ENCODE measurements at places on chromosomes 5 and 9. TPM values are rescaled to one million over a fixed set of nuclear protein-coding genes. Genes with fewer than 3 reads are reported as not detected.

DNA sequence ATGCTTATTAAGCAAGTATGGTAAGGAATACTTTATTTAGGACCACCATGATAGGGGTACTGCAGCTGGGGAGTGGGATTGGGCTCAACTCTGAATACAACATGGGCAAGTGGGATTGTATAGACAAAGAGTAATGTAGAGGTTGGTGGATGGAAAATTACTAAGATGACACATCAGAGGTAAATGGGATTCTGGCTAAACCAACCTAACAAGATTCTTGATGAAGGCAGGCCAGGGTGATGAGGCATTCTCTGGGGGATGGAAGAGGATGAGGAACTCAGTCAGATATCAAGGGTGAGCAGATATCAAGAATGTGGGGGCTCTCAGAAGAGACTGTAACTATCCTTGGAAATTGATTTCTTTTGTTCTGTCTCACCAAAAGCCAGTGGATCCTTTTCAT is 107.2 kb downstream of the NMUR2 start:
- H3K27ac ChIP-seq, result no peak overlapping the region
- DNase-seq, result no peak
- no peaks in the 10 kb centered on the region for H3K36me3 ChIP-seq
- no peaks in the 10 kb centered on the region for H3K4me1 ChIP-seq

- peaks cover 3% of the 10 kb centered on the region for H3K36me3 ChIP-seq
- no peak overlapping the region for H3K27ac ChIP-seq
Measured at GRCh38 chr9:134436911-134437310, 110.7 kb downstream of the RXRA start.

FOXD4 gene
- not detected for total RNA-seq

- no peak overlapping the region for H3K27ac ChIP-seq
- H3K4me3 ChIP-seq, result no peak overlapping the region
- H3K4me1 ChIP-seq, result no peaks in the 10 kb centered on the region
- H3K27me3 ChIP-seq, result no peaks in the 10 kb centered on the region
Measured at GRCh38 chr9:117013440-117013995, 326.4 kb downstream of the TRIM32 start.

SLC46A2 gene
- total RNA-seq, result not detected

FEM1C gene
- 12.5 TPM for total RNA-seq

DNA sequence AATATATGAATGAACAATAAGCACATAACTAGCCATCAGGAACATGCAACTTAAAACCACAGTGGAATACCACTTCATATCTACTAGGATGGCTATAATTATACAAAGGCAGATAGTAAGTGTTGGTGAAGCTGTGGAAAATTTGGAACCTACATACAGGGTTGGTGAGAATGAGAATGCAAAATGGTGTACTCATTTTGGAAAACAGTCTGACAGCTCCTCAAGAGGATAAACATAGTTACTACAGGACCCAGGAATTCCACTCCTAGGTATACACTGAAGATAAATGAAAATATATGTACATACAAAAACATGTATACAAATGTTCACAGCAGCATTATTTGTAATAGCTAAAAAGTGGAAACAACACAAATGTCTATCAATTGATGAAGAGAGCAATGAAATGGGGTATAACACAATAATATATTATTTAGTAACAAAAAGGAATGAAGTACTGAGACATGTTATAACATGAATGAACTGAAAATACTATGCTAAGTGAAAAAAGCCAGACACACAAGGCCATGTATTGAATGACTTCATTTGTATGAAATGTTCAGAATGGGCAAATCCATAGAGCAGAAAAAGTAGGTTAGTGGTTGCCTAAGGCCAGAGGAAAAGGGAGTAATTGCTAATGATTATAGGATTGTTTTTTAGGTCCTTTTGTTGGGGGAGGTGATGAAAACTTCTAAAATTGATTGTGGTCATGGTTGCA is 31.2 kb upstream of the CDK5RAP2 start:
- H3K36me3 ChIP-seq, result peaks cover 3% of the 10 kb centered on the region
- H3K4me1 ChIP-seq, result no peaks in the 10 kb centered on the region
- no peak overlapping the region for H3K27ac ChIP-seq
- no peak for DNase-seq

DNA sequence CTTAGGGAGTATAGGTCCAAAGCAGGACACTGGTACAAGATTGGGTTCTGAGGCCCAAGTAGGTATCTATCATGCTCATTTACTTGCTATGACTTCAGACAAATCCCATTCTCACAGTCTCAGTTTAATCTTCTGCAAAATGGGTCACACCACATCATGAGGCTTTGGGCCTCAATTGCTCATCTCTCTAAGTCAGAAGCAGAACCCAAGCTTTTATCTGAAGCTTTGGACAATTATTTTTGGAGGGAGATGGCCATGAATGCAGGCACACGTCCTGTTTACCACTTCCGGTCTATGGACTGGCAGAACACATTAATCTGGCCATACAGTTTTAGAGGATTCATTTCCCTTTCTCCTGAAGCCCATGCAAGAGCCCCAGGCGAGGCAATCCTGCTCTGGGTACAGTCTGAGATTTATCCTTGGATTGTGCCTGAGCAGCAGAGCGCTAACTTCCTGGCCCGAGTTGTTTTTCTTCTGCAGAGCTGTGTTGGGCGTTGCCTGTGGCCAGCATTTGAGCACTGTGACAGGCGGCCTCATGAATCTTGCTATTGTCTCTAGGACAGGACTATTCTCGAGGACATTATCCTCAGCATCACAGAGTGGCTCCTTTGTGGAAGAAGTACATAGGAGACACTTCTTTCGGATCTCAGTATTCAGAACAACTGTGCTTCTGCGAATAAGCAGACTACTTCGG is 16.1 kb downstream of the SLC22A4 start:
- DNase-seq, result no peak
- H3K36me3 ChIP-seq, result no peaks in the 10 kb centered on the region
- H3K4me1 ChIP-seq, result no peaks in the 10 kb centered on the region
- H3K27ac ChIP-seq, result no peak overlapping the region
- H3K4me3 ChIP-seq, result no peak overlapping the region

DNA sequence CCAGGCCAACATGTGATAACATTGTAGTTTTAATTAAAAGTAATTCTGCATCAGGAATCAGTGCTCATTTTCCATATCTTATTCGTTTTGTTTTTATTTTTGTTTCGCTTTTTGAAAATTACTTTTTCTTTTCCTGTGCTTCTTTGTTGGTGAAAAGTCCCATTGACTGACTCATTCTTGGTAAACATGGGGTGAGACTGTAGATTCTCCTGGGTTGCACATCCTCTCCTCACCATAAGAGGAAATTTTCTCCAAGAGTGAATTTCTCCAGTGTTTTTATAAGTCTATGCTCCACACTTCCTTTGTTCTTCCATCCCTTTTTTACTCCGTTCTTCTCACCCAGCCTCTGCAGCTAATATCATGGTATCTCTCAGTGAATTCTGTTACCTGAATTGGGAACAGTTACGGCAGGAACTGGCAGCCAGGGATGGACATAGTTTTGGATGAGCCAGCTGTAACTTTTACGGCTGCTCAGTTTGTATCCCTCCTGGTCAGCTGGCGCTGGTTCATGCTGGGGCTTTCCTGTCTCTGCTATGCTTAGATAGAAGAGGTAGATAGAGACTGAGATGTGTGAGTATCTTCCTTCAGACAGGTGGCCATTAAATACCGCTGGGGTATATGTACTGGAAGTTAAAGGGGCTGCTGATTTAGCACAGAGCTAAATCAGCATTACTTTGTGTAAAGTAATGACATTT is 80.0 kb downstream of the MAN2A1 start:
- no peak overlapping the region for H3K4me3 ChIP-seq
- H3K36me3 ChIP-seq, result peaks cover 28% of the 10 kb centered on the region
- no peak overlapping the region for H3K27ac ChIP-seq

DNA sequence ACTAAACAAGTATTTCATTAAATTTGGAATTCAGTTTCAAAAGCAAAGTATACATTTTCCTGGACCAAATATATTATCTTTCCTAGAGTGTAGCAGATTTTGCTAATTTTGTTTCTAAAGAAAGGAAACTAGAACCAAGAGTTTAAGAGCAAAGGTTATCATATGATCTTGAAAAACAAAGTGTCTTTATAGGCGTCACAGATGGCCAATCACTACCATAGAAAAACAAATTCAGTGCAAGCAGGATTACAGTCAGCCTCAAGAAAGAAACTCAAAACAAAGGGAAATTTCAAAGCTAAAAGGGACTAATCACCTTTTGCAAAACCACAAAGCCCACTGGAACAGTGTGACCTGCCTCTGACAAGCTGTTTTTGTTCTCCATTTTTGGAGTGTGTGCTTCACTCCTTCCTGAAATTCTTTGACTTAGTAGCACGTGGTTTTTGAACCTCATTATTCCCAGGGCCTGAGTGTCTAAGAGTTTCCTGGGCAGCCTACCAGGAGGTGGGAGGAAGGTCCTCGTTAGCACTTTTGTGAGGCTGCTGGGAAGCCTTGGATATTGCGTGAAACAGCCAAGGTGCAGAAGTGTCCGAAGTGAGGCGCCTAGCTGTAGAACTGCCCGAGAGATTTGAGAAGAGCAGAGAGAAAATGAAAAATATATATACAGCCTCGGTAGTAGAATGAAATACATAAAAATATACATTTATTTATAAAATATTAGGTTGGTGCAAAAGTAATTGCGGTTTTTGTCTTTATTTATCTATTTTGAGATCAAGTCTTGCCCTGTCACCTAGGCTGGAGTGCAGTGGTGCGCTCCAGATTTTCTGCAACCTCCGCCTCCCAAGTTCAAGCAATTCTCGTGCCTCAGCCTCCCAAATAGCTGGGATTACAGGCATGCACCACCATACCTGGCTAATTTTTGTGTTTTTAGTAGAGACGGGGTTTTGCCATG is 246.1 kb downstream of the MARCHF11 start:
- H3K4me1 ChIP-seq, result no peaks in the 10 kb centered on the region
- no peak for DNase-seq
- H3K4me3 ChIP-seq, result no peak overlapping the region
- no peaks in the 10 kb centered on the region for H3K27me3 ChIP-seq
- no peaks in the 10 kb centered on the region for H3K36me3 ChIP-seq
- H3K27ac ChIP-seq, result no peak overlapping the region

DNA sequence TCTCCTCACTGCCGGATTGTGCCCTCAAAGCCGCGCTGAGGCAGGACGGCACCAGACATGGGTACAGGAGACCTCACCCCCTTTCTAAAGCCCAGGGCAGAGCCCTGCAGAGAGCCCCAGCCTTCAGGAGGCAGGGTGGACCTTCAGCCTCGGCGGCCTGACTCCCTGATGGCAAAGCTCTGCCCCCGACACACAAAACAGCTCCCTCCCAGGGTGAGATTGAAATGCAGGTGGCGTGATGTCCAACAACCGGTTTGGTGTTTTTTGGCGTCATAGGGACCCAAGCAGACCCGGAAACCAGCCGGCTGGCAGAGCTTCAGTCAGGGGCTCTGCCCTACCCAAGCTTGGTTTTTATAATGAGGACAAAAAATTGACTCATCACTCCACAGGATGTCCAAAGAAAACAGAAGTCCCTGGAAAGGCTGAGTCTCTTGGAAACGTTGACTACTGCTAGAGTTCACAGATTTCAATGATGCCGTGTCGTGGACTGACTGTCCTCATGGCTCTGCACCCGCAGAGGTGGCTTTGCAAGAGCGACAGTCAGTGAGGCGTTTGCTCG is 275.2 kb upstream of the IRX1 start:
- H3K27me3 ChIP-seq, result no peaks in the 10 kb centered on the region
- no peak for DNase-seq
- no peaks in the 10 kb centered on the region for H3K4me1 ChIP-seq
- no peak overlapping the region for H3K27ac ChIP-seq
- no peak overlapping the region for H3K4me3 ChIP-seq

IL31RA gene
- 0.21 TPM for total RNA-seq

PCDHA12 gene
- total RNA-seq, result not detected

NUP214 gene
- 49.9 TPM for total RNA-seq

DNA sequence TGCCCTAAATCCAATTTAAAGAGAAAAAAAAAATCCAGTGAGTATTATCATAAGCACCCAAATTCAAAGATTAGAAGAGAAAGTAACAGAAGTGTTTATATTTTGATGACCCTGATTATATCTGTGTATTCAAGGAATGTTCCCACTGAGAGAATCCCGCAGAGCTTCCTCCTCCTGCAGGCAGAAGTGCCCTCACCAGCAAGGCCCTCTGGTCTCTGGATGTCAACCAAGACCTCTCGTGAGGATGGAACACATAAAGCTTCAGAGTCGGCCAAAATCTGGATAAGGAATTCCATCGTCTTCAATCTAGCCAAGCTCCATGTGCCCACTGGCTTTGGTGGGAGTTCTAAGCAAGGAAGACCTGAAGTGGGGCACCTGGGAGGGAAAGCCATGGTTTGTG is 18.1 kb downstream of the PTCH1 start:
- H3K36me3 ChIP-seq, result no peaks in the 10 kb centered on the region
- H3K4me3 ChIP-seq, result no peak overlapping the region
- no peak overlapping the region for H3K27ac ChIP-seq
- peaks cover 12% of the 10 kb centered on the region for H3K27me3 ChIP-seq
- peaks cover 41% of the 10 kb centered on the region for H3K4me1 ChIP-seq
- DNase-seq, result no peak

SPATA31C1 gene
- total RNA-seq, result not detected

DNA sequence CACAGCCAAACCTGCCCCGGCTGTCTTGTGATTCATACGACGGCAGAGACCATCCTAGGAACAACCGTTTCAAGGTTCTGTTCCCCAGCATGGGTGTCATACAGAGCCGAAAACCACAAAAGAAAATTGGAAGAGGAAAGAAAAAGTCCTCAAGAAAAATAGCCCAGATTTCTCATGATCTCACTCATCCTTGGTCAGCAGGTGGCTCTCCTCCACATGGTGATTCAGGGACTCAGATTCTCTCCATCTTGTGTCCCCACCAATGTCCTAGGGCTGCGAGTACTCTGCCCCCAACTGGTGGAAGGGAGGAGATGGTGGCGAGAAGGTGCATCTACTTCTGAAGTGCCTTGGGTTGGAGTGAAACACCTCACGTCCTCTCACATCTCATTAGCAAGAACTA is 25.6 kb downstream of the PDZD2 start:
- H3K4me1 ChIP-seq, result no peaks in the 10 kb centered on the region
- H3K27me3 ChIP-seq, result peaks cover 4% of the 10 kb centered on the region
- DNase-seq, result peak; percentile 10
- no peak overlapping the region for H3K27ac ChIP-seq
- H3K4me3 ChIP-seq, result no peak overlapping the region

GRCh38 chr5:93273176-93273575 is 307.8 kb downstream of the NR2F1-AS1 start:
- no peak overlapping the region for H3K27ac ChIP-seq
- H3K36me3 ChIP-seq, result no peaks in the 10 kb centered on the region
- no peaks in the 10 kb centered on the region for H3K27me3 ChIP-seq
- H3K4me3 ChIP-seq, result no peak overlapping the region
- DNase-seq, result no peak

GRCh38 chr9:136531186-136531903 is 14.5 kb downstream of the NOTCH1 start:
- H3K27ac ChIP-seq, result peak overlapping the region; percentile 33
- peaks cover 39% of the 10 kb centered on the region for H3K4me1 ChIP-seq
- peaks cover 6% of the 10 kb centered on the region for H3K36me3 ChIP-seq
- H3K4me3 ChIP-seq, result no peak overlapping the region

- peaks cover 2% of the 10 kb centered on the region for H3K4me1 ChIP-seq
- DNase-seq, result no peak
- H3K27ac ChIP-seq, result no peak overlapping the region
- H3K27me3 ChIP-seq, result peaks cover 39% of the 10 kb centered on the region
Measured at GRCh38 chr5:96440185-96440538, 7.1 kb upstream of the PCSK1 start.
